ENCODE measurements at places on chromosomes 16 and 17.
A peak's percentile ranks its signal among the peaks of the same experiment; 100 is the strongest.

DNA sequence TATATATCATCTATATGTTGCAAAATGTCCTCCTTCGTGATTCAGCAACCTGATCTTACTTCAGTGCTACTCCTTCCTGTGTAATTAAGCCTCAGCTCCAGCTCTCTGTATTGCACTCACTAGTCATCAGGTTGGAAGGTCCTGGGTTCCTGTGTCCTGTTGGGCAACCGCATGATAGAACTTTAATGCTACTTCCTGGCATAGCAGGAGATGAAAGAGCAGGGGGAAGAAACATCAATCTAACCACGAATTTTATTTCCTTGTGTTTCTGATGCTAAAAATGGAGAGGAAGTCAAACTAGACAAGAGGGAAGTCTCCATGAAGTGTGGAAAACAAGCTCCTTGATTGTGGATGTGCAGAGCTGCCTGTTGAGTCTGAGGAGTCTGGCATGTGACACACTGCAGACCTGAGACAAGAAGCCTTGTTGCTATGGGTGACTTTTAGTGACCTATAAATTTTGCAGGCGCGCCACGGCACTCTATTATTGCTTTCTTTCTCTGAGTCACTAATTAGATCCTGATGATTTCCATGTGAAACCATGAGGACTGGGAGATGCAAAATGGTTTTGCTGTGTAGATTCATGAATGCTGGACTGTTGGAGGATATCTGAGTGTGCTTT, 25.6 kb downstream of the IGSF6 start:
- no peak for DNase-seq

GRCh38 chr16:31215287-31216162, 1.4 kb downstream of the PYDC1 start:
- no peak for DNase-seq

- DNase-seq = no peak
Measured at GRCh38 chr17:5297245-5297644, 15.2 kb downstream of the RABEP1 start.

DNA sequence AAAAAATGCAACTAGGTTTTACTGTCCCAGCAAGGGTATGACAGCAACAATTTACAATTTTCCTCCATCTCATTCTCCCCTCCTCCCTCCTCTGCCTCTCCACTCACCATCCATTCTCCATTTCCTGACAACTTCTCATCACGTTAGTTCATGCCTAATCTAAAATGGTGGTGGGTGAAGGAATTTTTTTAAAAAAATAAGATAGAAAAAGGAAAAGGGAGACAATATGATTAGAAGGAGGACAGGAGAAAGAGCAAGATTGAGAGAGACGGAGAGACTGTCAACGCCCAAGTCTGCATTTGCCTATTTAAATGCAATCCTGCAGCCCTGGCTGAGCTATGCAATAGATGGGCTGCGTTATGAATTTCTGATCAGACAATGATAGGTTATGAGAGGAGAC, 380.7 kb upstream of the PSMD7 start:
- DNase-seq = no peak

DNA sequence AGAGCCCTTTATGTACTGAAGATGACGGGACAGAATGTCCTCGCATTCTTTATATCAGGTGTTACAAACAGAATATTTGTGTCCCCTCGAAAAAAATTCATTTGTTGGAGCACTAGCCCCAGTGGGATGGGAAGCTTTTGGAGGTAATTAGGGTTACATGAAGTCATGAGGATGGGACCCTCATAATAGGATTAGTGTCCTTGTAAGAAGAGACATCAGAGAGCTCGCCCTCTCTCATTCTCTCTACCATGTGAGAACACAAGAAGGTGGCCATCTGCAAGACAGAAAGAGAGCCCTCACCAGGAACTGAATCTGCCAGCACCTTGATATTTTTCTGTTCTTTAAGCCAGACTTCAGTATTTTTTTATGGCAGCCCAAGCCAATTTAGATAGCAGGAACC, 72.4 kb downstream of the SLC39A11 start:
- DNase-seq = no peak

GRCh38 chr16:51236583-51236982, 85.5 kb upstream of the SALL1 start:
- DNase-seq = no peak

DNA sequence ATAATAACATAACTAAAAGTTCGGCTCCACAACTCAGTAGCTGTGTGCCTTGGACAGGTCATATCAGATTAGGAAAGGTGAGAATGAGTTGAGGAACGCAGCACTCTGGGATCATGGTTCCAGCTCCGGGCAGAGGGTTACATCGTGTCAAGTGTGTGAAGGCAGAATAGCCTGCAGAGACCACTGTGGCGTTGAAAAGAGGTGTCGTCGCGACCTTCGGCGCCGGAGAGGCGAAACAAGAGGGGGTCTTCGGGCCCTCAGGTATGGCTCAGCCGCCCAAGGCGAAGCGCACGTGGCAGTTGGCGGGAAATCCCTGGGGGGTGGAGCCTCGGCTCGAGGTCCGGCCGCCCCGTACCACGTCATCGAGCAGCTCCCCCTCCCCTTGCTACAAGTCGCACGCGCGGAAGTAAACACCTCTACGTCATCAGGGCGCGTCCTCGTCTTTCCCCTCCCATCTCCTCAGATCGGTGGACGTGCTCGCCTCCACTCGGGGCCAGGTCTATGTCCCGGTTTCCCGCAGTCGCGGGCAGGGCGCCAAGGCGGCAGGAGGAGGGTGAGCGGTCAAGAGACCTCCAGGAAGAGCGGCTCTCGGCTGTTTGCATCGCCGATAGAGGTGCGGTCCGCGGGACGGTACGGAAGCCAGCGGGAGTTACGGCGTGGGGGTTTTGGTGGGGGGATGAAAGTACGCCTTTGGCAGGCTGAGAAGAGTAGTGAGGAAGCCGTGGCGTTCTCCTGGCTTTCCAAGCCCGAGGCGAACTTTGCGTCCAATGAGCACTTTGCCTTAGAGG, at the start of gene DHX40:
Gene DHX40 (plus strand): TSS at position 440 of the 788 bp plus-strand sequence. CDS start 62 bp downstream, at position 502.
- peak; percentile 95 for DNase-seq

DNA sequence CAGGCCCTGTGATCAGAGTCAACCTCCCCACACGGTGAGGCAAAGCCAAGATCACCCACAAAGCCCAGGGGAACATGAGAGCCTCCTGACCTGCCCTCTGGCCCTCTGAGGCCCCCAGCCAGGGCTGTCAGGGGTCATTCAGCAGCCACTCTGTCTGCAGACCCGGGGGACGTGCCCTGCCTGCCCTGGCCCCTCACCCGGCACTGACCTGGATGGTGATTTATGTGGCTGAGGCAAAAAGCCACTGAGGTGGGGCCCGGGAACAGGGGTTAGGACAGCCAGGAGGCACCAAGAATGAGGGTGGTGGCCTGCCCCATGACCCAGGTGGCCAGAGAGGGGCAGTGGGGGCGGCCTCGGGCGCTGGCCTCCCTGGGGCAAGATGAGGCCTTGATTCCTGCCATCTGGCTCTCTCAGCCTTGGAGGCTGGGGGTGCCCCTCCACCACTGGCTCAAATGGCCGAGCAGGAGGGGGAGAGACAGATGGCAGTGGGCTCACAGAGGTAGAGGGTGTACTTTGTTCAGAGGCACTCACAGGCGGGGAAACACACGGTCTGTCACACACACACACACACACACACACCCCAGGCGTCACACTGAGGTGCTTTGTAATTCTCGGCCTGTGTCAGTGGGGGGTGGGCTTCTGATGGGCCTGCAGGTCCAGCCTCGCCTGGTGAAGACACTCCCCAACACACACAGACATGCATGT, 174.0 kb upstream of the GSE1 start:
- DNase-seq = no peak

DNA sequence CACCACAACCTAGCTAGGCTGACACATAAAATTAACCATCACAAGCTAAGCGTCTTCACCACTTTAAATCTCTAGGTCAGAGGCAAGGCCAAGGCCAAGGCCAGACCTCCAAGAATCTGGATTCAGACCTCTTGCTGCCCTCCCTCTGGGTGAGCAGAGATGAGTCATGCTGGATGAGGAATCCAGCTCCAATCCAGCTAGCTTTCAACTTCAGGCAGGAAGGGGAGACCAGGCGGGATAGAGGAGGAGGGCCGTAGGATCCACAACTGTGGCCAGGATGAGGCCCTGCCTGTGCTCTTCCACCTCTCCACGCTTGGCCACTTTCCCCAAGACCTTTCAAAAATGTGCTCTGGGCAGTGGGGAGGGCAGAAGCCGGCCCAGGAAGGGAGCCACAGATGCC, 14.7 kb downstream of the LRRC75A start:
- no peak for DNase-seq

GRCh38 chr17:48503747-48504146, 27.1 kb downstream of the HOXB1 start:
- no peak for DNase-seq

DNA sequence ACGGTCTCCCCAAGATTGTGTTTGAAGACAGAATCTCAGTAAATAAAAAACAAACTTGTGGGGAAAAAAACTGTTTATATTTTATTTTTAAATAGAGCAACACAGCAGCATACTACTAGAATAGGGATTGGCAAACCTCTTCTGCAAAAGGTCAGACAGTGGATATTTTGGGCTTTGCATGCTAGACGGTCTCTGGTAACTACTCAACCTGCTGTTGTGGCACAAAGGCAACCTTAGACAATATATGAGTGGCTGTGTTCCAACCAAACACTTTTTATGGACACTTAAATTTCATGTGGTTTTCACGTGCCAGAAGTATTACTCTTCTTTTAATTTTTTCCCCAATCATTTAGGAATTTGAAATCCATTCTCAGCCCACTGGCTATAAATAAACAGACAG, 55.0 kb downstream of the IRX5 start:
- DNase-seq = no peak

DNA sequence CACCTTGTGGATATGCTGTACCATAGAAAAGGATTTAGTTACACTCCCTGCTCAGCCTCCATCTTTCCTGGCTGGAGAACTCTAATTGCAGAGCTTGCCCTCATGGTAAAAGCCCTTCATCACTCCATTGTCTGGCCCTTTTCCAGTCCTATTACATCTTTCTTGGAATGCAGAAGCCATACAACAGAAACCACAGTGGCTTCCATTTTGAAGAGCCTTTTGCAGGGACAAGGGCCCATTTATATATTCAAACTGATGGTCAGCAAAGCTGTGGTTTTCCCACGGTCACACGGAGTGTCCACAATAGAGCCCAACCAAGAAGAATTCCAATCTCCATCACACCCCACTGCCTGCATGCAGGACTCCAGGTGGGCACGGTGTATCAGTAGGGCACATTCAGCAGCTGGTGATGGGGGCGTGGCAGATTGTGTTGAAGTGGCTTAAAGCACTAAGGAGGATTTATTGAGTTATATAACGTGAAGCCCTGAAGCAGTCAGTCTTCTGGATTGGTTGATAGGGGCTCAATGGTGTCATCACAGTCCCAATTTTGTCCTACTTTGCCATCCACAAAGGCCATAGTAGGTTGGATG, 20.3 kb downstream of the COPRS start:
- no peak for DNase-seq

DNA sequence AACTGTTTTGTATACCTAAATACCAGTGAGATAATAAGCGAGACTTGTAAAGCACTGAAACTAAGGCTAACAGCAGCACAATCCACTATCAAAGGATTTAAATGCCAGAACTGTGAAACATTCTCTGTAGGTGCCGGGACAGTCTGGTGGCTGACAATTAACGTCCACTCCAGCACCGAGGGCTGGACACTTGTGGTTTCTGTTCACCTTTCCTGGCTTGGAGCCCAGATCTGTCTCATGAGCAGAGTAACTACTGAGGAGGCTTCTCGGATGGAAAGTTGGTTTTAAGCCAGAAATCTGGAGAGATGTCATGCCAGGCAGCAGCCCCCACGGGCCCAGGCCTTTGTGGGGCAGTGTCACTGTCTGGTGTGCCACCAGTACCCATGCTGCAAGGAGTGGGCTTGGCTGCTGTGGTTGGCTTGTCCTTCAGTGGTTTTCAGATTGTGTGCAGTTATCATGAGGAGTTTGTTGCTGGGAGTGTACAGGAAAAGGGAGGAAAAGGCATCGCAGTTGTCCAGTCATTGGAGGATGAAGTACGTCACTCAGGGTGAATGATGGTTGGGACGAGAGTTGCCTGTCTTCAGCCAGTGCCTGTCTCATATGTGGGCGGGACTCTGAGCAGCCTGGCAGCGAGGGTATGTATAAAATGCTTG, 35.5 kb downstream of the UBN1 start:
- DNase-seq = no peak

DNA sequence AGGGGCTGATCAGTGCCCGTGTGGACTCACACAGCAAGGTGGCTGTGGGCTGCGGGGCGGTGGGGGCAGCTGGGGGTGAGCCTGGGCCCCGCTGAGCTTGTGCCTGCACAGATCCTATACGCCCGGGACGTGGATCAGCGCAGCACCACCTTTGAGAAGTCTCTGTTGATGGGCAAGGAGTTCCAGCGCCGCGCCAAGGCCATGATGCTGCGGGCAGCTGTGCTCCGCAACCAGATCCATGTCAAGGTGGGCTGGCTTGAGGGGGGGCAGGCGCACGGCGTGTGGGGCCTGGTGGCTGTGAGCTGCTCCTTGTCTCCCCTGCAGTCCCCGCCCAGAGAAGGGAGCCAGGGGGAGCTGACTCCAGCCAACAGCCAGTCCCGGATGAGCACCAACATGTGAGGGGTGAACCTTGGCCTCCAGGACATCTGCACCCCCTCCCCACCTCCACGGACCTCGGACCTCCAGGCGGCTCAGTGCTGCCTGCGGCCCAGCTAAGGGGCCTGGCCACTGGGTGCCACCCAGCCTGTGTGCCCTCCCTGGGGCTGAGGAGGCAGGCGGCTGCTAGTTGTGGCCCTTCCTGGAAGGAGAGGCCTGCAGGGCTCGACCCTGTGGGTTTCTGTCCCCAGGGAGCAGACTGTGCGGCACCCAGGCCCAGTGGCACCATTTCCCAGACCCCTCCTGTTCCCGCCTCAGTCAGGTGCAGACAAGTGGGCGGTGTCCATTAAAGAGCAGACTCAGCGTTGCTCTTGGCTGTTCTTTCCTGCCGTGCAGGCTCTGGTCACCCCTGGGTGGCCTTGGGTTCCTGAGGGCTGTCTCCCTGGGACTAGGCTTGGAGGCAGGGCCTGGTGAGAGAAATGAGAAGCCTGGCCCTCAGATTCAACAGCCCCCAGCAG, 5.3 kb downstream of the GPS1 start:
- no peak for DNase-seq

DNA sequence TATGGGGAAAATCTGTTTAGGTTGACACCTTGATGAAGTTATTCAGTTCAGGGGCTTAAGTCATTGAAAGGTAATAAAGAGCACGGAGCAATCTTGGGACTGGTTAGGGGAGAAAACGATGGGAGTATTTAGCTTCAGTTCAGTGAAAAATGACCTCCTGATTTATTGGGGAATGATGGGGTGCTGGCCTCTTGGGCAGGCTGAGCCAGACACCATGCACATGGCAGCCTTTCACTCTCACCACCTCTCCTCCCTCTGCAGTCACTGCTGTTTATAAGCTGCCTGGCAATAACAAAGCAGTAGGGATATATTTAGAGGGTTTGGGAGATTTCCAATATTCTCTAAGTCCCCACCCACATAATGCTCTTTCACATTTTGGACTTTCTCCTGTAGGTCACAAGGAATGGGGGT, 140.5 kb upstream of the HS3ST2 start:
- no peak for DNase-seq

GRCh38 chr16:12160249-12160648, 183.7 kb downstream of the SNX29 start:
- DNase-seq = no peak

All from naive thymus-derived CD8-positive, alpha-beta T cell (primary cell).